Stimulated activated CD8-positive, alpha-beta memory T cell treated with anti-CD3 and anti-CD28 coated beads, Interleukin-4, amount 100 ng/mL, for 24 hours (primary cell): ENCODE measurements at places on chromosomes 2 and 18.

DNA sequence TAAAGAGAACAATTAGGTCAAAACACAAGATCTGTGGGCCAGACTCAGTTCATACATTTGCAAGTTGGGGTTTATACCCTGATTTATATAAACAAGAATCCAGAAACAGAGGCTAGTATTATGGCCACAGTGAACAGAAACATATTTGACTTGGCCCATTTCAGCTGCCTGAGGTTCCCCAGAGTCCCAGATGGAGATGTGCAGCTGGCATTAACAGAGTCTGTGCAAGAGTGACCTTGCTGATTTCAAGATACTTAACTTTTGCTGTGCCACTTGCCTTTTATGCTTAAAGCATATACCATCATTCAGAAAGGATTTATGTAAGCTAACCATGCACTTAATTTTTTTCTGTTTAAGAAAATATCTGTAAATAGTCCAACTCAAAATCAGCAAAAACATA lies 636.3 kb downstream of the TRIB2 start:
- DNase-seq: no peak

DNA sequence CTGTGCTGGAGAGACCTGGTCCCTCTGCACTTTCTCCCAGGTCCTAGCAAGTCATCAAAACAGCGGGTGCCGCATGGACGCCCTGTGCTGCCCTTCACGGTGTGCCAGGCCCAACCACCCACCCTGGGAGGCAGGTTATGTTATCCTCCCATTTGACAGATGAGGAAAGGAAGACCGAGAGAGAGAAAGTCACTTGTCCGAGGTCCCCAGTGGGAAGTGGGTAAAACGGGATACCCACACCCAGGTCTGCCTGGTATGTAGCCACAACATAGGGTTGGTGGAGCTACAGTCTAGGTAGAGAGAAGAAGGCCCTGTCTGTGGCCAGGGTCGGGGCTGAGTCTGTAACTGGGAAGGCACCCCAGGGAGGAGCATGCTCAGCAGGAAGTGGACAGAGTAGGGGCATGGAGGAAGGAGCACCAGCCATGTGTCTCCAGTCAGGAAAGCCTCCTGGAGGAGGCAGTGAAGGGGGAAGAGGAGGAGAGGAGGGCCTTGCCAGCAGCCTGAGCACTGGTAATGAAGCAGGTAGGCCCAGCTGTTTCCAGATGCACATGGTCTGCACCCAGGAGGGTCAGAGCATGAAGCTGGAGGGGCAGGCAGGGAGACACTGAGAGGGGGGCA lies 98.4 kb downstream of the ZFP36L2 start:
- no peak for DNase-seq

DNA sequence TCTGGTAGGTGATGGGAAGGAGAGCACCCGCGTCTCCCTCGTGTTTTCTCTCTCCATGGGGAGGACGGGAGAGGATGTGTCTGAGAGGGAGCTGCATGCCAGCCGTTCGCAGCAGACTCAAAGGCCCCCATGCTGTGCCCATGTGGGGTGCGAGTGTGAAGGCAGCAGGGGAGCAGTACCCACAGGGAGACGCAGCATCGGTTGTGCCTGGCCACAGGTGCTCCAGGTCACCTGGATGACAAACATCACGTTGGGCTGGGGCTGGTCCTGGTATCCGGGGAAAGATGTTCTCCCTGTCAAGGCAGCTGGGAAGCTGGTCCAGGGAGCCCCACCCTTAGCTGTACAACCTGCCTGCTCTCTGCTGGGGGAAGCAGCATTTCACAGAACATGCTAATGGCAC lies 119.5 kb upstream of the SALL3 start:
- DNase-seq: no peak

DNA sequence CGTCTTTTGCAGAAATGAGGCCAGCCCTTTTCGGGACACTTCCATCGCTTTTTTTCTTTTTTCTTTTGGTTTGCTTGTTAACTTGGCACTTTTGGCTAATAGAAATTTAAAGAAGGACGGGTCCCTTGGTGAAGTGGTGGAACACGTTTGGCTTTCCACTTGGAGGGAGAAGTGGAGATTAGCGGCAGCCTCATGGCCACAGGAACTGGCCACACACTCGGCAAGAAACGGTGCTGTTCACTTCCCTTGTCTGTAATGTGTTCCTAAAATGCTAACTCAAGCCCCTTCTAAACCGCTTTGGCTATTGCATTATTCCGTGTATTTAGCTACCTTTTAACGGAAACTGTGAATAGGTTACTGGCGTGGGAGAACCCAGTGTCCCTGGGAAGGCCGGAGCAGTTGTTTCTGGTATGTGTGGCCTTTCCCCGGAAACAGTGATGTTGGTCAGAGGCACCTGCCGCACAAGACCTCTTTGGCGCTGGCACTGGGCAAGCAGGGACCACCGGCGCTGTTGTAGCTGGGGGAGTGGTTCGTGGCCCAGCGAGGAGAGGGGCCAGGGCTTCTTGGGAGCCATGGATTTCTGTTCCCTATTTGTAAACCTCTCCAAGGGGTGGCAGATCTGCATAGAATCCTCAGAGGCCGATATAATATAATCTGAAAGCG lies 981 bp downstream of the RAMP1 start:
- no peak for DNase-seq

- DNase-seq: no peak
Observed at GRCh38 chr2:224751996-224752698, 36.0 kb upstream of the CCDC195 start.

DNA sequence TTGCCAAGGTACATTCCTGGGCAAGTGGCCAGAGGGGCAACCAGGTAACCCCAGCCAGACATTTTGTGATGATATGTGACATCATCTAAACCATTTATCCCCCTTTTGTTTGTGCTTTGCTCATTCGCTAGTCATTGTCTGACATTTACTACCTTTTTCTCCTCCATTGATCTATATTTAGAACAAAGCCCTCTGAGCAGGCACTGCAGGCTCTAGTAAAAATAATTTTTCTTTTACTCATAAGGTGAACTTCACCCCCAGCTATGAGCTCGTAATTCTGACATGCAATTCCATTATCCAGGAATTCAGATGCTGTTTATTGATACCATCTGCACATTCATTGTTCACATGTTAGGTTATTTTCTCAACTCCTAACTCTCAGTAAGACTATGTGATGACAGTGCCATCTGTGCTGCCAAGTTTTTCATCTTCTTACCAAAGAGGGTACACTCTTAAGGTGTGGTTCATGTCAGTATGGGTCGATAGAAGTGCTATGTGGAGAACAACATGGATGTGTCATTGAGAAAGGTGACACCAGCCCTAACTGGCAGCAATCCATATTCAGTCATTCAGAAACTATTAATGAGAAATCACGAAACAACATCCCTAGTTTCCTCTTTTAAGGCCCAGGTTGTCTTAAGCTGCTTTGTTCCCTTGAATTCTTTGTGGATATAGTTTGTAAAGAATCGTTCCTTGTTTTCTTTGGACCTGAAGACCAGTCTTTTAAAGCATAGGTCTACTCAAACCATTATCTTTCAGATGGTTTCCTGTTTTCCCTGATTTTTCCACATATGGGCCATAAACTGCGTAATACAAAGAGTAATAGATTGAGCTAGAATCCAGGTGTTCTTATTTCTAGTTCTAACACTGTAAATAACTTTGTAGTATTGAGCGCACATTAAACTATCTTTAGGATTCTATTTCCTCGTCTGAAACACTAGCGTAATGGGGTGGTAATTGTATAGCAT lies 978.1 kb upstream of the CDH2 start:
- no peak for DNase-seq

GRCh38 chr2:27824401-27824800 lies 52.9 kb downstream of the MRPL33 start:
- DNase-seq: no peak

DNA sequence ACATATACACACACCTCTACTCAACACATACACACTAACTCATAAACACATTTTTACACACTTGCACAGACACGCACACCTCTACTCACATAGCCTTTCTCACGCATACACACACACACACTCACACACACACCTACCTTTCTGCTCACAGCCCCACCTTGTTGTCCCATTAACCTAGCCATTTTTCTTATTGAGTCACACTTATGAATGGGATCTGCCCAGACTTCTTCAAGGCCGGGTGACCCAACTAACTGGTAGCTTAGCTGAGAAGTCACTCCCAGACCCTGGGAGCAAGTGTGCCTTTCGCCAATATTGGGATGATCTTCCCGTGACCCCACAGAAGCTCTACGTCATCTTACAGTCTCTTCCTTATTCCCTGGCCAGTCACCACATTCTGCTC lies 192.2 kb downstream of the NCK2 start:
- DNase-seq: no peak

DNA sequence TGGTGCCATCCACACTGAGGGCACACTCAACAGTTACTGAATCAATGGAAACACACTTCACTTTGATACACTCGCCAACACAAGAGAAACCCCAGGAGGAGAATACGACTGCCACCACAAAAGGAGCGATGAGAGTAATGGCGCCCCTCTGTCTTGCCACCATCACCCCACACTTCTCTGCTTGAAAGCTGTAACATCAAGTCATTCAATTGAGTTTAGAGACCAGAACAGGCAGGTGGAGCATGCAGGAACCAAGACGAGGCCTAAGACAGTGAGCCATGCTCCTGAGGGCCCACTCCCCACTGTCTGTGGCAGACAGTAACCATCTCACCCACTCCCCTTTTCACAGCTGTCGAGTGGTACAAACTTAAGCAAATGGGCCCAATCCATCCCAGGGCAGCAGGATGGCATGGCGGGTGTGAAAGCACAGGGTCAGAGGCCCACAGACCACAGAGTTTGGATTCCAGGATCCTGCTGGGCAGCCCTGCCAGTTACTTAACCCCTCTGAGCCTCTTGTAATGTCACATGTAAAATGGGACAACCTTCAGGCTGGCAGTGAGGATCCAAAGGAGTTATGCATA lies 101.9 kb downstream of the TNS1 start:
- DNase-seq: no peak

DNA sequence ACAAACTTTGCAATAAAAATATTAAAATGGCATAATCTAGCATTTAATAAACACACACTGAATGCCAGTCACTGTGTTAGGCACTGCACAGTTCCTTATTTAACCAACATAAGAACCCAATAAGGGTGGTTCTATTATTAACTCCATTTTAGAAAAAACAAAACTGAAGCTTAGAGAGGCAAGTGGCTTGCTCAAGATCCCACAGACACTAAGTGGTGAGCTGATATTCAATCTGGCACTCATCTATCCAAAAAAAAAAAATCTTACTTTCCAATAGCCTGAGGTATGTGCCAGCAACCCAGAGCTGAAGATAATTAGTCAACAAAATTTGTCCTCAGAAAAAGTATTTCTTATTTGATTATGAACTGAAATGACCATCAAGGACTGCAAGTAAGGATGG lies 799 bp downstream of the CYTIP start:
- no peak for DNase-seq

- peak; percentile 24 for DNase-seq
Observed at GRCh38 chr2:3595985-3596384, 1.1 kb downstream of the COLEC11 start.

GRCh38 chr2:31233231-31233630 lies 721 bp upstream of the EHD3 start:
- DNase-seq: no peak

- DNase-seq: no peak
Observed at GRCh38 chr2:128298846-128299507, 19.7 kb downstream of the HS6ST1 start.

DNA sequence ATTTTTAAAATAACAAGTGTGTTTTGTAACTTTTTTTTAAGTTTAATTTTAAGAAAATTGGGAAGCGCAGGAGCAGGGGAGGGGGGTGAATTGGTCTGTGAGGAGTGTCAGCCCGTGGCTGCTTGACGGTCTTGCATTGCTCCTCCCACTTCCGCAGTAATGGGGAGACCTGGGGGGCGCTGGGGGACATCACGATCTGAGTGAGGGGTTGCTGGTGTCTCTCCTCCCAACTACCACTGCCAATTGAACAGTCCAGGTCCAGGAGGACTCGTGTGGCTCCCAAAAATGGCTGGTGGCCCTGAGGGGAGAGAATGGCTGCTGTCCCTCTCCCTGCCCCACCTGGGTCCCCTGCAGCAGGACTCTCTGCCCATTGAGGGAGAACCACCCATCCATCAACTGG lies 57.4 kb upstream of the SMAD7 start:
- no peak for DNase-seq

DNA sequence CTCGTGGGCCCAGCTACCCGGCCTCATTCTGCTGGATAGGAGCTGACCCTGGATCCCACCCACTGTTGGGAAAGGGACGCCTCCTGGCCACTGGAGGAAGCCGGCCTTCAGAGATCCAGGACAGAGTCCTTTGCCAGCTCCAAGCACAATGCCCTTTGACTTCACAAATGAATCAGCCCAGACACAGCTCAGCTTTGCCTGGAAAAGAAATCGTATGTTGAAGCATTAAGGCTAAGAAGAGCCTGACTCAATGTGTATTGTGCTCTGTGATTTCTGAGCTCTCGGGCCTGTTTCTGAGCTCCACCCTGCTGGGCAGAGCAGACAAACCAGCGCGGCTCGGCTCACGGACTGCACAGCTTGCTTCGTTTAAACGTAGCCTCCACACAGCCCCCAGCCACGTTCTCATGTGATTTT lies 162.9 kb upstream of the APCDD1 start:
- DNase-seq: no peak

- DNase-seq: no peak
Observed at GRCh38 chr18:3839581-3839981, 389.6 kb downstream of the TGIF1 start.

DNA sequence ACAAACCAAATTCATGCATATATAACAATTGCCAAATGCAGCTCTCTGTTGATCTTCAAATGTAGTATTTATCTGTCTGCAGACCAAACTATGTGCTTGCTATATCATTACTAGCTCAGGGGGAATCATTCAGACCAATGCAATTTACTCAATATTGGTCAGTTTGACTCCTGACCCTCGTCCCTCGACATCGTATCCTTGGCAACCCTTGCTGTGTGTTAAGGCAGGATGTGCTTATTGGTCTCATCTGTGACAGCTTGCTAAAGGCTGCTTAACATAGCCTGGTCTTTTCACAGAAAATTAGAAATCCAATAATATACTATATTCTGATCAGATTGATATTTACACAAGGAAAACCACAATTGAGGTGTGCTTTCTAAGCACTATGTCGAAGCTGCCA lies 747.1 kb downstream of the GALR1 start:
- no peak for DNase-seq

DNA sequence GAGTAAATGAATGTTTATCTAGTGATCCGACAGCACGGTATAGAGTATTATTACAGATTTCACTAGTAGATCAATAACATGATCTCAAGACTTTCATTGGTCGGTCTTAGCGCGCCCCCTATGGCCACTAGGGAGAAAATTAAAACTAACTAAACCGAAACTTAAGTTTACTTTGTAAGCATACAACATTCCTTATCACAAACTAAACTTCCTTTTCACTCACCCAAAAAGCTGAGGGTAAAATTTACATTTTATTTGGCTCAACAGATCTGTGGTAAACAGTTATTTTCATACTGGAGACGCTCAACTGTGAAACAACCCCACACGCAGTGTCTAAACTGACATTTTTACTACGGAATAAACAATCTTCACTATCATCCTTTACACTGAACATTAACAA lies 215.6 kb upstream of the MAP2 start:
- no peak for DNase-seq

DNA sequence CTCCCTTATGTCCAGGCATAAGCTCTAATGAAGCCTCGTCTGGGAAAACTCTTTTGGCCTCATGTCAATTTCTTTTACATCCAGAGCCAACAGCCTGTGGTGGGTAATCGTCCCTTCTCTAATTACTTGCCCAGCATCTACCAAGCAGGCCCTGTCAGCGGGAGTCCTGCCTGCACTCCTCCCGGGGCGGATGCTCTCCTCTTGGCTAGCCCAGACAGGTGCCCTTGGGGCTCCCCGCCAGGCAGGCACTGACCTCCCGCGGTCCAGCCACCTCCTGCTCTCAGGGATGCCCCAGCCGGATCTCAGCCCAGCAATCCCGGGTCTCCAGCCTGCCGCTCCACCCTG lies 74.2 kb downstream of the NCAPH start:
- DNase-seq: no peak
